Activated CD8-positive, alpha-beta memory T cell treated with anti-CD3 and anti-CD28 coated beads for 1 hour (primary cell): ENCODE measurements at places on chromosomes 7 and 10.
A peak's percentile ranks its signal among the peaks of the same experiment; 100 is the strongest.

- no peak for DNase-seq
Observed at GRCh38 chr7:1669954-1670893, at the start of gene ELFN1. Gene ELFN1, plus strand, starts transcription at chr7:1670277. Its CDS starts 74,320 bp downstream, at chr7:1744597.

DNA sequence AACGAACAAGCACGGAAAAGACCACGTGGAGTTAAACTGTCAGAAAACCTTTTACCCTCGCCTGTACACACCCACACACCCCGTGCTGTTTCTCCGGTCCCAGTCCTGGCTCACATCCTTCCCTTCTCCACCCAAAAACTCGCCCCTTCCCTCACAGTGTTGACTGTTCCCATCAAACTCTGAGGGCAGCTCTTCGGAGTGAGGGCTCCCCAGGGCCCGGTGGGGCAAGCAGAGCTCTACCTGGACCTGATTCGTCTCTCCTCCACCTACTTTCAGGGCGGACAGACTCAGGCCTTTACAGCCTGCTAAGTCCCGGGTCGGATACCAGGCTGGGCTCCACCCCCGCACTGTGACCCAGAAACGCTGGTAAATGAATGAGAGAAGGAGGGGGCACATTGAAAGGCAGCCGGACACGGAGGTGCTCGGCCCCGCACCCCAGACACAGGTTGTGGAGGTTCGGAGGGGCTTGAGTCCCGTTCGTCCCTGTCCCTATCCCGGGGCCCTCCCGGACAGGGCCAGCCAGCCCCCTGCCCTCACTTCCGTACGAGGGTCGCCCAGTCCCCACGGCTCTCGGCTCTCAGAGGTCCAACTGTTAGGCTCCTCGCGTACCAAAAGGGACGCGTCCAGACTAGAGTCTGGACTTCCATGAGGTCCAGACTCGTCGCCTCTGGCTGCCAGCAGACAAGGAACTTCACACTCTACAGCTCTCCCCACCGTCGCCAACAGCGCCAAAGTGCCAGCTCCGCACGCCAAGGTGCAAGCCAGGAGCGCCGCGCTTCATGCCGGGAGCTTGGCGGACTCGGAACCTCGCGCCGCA lies 31.7 kb upstream of the ASL start:
- DNase-seq, result peak; percentile 5

GRCh38 chr10:77163670-77164348 lies 473.8 kb downstream of the KCNMA1 start:
- DNase-seq, result no peak

GRCh38 chr7:136868496-136869000 lies at the start of gene CHRM2:
Gene CHRM2, plus strand, starts transcription at chr7:136868652. Its CDS starts 146,214 bp downstream, at chr7:137014866.
- no peak for DNase-seq

- DNase-seq, result no peak
Observed at GRCh38 chr7:33193308-33193864, 64.0 kb downstream of the BBS9 start.

DNA sequence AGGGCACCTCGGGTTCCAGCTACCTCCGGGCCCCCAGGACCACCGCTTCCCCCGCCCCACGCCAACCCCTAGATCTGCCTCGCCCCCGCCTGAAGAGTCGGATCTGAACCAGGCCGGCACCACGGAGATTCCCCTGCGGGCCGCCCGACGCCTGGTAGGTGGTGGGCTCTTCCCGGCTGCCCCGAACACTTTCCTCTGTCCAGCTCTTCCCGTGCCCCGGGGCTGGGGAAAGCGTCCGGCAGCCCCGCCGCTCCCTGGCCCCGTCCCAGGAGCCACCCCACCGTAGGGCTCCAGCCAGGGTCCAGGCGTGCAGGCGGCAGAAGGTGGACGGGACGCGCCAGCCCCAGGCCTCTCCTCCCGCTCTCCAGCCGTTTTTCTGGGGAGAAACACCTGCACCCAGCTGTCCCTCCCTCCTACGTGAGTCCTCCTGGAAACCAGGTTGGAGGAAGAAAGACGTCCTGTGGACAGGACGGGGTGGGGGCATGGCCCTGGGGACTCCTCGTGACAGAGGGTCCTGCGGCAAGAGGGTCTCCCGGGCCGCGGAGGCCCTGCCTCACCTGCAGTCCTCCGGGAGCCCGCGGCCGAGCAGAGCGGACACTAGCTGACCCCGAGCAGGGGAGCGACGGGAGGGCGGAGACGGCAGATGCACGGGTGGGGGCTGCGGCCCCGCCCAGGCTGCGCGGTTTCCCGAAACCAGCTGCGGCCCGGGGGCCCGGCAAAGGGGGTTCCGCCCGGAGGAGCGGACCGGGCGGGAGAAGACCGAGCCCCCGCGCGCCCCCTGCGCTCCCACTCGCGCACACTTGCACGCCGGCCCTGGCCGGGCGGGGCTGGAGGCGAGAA lies at the start of gene TMEM176B:
Gene TMEM176B, minus strand, starts transcription at position 624 of the 840 bp plus-strand sequence. CDS start 3,795 bp downstream, outside the sequence.
- DNase-seq, result no peak

DNA sequence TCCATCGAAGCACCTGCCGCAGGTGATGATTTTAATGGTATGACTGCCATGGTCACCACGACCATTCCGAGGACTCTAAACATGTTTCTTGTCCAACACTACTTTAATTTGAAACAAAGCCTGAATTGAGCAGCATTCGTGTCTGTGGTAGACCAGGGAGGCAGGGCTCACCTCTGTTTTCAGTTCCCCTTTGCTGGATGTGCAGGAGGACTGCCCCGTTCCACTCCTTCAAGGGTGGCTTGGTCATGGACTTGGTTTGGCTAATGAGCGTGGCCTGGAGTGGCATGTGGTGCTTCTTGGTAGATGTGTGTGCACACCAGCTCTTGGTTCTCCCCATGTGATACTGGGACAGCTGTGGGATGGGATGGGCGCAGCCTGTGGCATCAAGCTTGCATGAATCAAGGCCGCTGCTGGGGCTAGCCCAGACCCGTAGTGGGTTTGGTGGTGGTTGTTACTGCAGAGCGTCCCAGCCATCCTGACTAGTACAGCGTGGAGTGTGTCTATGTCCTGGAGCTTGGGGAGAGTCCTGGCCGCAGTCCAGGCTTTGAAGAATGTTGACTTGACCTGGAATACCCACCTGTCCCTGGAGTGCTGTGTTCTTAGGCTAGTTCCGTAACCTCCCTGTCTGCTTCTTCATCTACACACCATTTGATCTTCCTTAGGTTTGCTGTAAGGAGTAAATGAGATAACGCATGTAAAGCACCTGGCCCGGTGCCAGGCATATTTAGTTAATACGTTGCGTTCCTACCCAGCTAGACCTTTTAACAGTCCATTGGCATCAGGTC lies 34.8 kb downstream of the MGMT start:
- DNase-seq, result no peak

DNA sequence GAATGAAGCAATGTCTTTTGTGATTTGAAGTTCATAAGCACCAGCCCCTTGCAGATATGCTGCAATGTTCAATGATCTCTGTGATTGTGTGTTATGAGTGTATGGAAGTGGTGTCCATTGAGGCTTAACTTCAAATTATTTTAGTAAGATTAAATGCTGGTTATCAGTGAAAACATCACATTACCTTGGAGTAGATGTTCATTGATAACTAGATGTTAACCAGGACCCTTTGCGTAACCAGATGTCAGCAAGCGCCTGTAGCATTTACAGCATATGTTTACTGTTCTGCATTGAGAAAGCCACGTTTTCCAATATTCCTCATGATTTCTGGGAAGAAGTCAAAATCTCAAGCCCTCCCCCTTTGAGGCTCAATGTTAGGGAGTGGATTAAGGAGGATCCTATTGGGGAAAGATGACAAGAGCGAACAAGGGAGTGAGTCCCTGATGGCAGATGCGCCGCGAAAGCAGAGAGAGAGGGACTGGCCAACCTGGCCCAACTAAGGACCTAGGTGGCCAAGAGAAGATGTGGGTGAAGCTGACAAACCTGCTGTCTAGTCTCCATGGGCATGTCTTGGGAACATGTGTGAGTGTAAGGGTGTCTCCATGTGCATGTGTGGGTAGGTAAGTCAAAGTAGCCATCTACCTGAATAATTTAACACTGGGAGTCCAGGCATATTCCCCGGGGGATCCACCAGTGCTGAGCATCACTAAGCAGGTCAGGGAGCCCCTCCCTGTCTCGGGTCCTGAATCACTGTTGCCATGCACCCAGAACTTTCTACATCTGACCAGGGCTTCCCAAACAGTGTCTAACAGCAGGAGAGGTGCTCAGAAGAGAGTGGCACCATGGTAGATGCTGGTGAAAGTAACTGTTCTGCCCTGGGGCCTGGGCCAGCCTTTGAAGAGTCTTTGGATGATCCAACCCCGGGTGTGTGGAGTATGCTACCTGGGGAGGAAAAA lies 141.6 kb upstream of the GDF10 start:
- no peak for DNase-seq

DNA sequence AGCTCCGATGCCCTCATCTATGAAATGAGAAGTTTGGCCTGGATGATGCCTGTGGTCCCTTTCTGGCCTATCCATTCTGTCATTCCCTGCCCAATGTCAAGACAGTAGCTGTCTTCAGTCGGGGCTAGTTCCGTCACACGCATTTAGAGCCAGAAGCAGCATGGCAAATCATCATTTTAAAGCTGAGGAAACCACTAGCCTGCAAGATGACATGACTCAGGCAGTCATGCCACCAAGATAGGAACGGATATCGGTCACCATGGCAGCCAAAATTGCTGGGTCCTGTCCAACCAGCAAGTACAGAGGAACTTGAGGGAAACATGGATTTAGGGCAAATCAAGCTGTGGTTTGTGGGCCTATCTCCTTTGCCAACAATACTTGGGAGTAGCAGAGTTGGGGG lies 64.5 kb upstream of the MRLN start:
- DNase-seq, result no peak

- DNase-seq, result no peak
Observed at GRCh38 chr10:11146402-11147171, 128.9 kb downstream of the CELF2 start.
